ENCODE measurements at places on chromosomes 3 and 15.

DNA sequence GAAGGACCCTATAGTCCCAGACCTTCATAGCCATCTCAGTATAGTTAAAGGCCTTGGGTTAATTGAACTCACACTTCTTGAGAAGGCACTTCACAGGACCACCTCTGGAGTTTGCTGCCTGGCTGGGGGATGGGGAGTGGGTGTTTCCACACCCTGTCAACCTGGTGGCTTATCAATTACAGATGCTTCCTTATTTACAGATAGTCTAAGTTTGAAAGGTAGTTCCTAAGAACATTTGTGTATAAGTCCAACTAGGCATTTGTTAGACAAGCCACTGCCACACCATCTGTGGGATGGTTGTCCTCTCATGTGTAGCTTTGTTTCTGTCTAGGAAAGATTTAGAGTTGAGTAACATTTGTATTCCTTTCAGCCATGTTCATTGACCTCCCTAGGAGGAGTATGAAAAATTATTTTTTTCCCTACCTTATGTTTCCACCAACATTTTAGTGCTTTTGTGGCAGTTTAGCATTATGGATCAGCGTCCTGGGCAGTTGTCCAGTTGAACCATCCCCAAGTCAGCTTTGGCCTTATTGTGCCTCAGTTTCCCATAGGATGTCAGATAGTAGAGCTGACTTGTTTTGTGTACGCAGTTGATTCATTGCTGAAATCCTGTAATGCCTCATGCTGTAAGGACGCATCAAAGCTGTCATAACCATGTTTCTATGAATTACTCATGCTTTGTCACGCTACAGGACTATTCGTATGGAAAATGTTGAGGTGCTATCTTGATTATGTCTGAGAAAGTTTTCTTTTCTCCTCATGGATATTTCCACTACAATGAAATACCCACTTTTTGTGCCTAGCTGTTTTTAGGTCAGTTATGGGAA lies 21.2 kb upstream of the SIAH2 start:
- no peak for DNase-seq

GRCh38 chr3:101544161-101544850 lies 17.4 kb upstream of the TRMT10C start:
- DNase-seq, result no peak

GRCh38 chr3:143263852-143264513 lies 144.4 kb downstream of the CHST2 start:
- no peak for DNase-seq

GRCh38 chr3:117010318-117010717 lies 300.7 kb downstream of the TUSC7 start:
- DNase-seq, result no peak

- DNase-seq, result no peak
These were observed 2.4 kb downstream of the SIAH2 start for GRCh38 chr3:150760431-150761200.

DNA sequence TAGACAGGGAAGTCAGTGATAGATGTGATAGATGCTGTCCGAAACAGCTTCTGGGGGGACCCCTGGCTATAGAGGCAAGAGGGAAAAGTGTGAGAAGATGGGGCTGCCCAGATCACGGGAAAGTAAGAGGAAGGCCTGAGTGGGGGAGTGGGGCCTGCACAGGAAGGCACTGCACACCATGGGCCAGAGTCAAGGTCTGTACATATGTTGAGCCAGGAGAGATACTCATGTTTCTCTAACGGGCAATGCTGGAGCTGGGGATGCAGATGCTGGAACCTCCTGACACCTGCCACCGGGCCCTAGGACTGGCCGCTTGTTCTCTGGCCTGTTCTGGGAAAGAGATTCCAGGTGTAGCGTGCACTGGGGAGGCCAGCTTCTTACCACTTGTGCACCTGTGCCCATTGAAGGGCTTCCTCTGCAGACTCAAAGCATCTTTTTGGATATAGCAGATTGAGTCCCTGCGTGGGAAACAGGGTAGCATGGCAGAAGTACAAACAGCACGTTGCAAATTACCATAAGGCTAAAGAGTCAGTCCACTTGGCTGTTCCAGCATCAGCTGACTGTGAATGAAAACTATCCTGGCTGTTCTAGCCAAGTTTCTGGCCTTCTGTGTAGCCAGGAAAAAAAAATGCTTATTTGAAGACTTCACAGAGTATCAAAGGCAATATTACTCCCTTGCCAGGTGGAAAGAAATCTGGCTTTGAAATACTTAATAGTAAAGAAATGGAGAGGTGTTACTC lies 77.1 kb upstream of the GSK3B start:
- no peak for DNase-seq

- no peak for DNase-seq
These were observed 74.1 kb upstream of the MNS1 start for GRCh38 chr15:56538901-56539545.

GRCh38 chr3:188646592-188646991 lies 492.6 kb downstream of the LPP start:
- no peak for DNase-seq

DNA sequence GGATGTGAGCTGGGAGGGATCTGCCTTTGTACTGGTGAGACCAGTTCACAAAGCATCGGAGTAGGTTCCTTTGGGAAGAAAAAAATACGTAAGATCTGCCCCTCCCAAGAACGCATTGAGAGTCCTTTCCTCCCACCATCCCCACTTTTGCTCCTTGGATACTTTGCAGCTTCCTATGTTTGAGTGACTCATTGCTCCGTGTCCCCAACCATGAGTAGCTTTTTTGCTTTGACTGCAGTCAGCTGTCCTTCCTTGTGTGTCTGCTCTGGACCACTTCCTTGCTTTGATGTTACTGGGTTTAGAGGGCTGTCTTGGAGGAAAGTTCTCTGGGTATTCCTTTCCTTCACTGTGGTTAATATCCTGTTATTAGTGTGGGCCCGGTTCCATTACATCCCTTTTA lies 43.2 kb upstream of the PTPN23 start:
- DNase-seq, result no peak

DNA sequence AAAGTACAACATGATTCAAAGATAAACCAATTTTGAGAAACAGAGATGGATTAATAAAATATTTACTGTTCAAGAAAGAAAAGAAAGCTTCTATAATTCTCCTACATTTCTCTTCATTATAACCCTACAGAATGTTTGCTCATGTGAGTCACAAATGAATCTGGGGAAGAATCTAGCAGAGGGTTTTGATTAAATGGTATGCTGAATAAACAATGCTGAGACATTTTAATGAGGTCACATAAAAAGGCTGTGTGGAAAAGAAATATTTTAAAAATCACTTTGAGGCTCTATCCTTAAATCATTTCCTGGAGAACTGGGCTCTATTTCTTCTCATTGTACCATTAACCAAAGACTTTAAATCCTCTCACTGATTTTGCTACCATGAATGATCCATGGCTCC lies 727.7 kb downstream of the NTRK3 start:
- DNase-seq, result no peak

- no peak for DNase-seq
These were observed 9.9 kb downstream of the KIF23 start for GRCh38 chr15:69424001-69424400.

DNA sequence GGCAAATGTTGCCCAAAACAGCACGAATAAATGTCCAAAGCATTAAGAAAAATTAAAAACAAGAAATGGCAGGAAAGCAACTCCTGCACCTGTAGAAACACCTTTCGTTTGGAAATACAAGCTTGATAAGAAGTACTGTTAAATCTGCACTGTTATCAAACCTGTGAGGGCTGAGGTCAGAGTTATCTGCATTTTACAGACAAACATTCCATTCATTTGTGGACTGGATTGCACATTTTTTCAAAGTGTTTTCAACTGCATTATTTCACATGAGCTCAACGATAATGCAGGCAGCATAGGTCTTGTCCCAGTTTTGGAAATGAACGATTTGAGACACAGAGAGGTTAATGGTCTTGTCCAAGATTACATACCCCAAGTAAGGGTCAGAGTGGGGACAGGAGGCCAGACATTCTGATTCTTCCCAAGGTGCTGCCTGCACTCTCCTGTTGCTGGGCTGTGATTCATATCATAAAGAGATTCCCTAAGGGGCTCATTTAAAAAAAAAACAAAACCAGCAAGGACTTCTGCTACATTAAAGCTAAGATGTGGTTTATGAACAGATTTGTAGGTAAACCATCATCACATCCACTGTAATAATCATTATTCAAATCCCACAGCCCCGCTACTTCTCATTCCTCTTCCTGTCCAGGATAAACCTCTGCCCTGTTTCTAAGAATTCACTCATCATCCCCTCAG lies 13.0 kb downstream of the GUCA1C start:
- DNase-seq, result no peak

Measured in stimulated activated CD4-positive, alpha-beta T cell treated with anti-CD3 and anti-CD28 coated beads, Interleukin-1b, Interleukin-23, amount 100 ng/mL, for 4 hours (primary cell).